ENCODE measurements at places on chromosomes 11 and 22.

- no peak for DNase-seq
These were observed 2.6 kb downstream of the HDAC10 start for GRCh38 chr22:50248196-50249081.

DNA sequence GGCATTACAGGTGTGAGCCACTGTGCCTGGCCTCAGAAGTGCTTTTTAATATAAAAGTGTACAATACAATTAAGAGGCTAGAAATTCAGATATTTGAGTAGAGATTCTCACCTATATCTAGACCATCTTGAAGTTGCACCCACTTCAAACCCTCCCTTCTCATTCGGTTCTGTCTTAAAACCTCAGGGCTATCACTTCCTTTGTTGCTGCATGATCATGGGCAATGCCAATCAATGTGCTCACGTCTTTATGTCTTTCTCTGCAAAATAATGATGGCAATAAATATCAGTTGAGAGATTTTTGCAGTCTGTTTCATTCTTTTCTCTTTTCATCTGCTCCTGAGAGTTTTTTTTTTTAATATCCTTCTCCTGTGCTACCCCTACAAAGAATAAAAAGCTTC, 9.3 kb upstream of the NUP160 start:
- no peak for DNase-seq

DNA sequence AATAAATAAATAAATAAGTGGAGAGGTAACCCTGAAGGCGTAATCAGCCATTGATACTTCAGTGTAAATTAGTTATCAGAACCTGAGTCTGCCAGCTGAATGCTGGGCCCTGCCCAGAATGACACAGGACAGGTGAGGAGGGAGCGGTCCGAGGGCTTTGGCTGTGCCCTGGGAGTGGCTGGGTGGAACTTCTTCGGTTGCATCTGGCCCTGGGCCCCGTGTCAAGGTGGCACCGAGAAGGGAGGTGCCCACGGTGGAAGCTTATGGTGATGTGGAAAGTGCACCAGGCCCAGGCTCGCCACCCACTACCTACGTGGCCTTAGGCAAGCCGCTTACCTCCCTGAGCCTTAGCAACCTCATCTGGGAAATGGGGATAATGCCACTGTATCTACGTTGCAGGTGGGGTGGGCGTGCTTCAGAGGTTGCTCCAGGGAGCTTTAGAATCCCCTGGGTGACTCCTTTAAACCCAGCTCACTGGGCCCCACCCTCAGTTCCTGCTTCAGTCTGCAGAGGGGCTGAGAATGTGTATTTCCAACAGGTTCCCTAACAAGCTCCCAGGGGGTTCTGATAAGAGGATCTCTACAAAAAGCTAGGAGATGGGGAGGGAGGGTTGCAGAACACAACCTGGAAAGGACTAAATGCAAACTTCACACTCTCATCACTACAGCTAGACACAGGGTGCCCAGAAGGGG, 38.8 kb downstream of the TXN2 start:
- DNase-seq, result no peak

GRCh38 chr11:47861728-47862127, 13.6 kb upstream of the NUP160 start:
- no peak for DNase-seq

GRCh38 chr11:78868563-78868962, 293.9 kb upstream of the NARS2 start:
- peak; percentile 15 for DNase-seq

- DNase-seq, result no peak
These were observed 8.4 kb downstream of the AQP11 start for GRCh38 chr11:77598195-77598594.

- peak; percentile 51 for DNase-seq
These were observed 56.2 kb downstream of the DENND5A start for GRCh38 chr11:9208726-9209501.

GRCh38 chr11:103851166-103851651, 185.2 kb upstream of the DDI1 start:
- peak; percentile 97 for DNase-seq

GRCh38 chr11:119447664-119448242, 24.8 kb upstream of the THY1 start:
- DNase-seq, result no peak

- peak; percentile 65 for DNase-seq
These were observed 999 bp downstream of the TSKU start for GRCh38 chr11:76783896-76784813.

- DNase-seq, result peak; percentile 58
These were observed 267.9 kb upstream of the SESN3 start for GRCh38 chr11:95498722-95499425.

DNA sequence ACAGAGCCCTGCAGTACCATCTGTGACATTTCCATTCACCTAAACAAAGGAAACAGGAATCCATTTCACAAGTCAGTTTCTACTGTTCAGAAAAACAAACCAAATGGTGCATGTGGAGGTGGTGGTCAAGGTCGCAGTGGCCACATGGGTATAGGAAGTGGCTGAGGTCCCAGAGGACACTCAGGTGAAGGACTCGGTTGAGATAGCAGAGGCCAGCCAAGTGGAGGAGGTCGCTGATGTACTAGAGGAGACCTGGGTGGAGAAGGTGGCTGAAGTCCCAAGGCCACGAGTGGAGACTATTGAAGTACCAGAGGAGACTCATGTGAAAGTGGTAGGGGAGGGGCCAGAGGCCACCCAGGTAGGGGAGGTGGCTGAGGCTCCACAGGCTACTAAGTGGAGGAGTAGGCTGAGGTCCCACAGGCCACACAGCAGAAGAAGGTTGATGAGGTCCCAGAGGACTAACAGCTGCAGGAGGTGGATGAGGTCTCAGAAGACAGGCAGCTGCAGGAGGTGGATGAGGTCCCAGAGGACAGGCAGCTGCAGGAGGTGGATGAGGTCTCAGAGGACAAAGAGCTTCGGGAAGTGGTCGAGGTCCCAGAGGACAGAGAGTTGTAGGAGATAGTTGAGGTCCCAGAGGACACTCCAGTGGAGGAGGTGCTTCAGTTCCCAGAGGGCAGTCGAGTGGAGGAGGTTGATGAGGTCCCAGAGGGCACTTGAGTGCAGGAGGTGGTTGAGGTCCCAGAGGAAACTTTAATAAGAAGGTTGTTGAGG, 40.2 kb downstream of the ZNF195 start:
- DNase-seq, result no peak

DNA sequence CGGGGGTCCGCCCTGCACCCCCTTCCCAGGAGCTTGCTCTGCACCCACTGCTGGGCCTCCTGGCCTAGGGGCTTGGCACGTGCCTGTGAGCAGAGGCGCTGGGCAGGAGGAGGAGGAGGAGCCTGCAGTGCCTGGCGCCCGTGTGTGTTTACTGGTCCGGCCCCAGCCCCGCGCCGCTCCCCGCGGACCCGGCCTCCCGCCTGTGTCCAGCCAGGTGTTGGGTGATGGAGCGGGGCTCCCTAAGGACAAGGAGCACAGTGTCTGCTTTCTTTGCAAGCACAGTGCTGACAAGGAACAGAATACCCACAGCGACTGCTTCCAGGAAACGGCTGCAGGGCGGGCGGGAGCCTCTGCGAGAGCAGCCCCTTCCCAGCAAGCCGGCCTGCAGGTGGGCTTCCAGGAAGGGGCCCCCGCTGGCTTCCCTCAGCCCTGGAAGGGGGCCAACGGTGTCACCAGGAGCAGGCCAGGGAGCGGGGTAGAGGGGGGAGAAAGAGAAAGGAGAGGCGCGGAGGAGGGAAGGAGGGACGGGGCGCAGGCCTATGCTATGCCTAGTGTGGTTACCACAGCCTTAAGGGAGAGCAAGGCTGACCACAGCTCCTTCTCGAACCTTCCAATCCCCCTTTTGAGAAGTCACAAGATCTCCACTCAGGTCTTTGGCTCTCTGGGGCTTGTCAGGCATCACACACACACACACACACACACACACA, 6.6 kb downstream of the H19 start:
- DNase-seq, result no peak

DNA sequence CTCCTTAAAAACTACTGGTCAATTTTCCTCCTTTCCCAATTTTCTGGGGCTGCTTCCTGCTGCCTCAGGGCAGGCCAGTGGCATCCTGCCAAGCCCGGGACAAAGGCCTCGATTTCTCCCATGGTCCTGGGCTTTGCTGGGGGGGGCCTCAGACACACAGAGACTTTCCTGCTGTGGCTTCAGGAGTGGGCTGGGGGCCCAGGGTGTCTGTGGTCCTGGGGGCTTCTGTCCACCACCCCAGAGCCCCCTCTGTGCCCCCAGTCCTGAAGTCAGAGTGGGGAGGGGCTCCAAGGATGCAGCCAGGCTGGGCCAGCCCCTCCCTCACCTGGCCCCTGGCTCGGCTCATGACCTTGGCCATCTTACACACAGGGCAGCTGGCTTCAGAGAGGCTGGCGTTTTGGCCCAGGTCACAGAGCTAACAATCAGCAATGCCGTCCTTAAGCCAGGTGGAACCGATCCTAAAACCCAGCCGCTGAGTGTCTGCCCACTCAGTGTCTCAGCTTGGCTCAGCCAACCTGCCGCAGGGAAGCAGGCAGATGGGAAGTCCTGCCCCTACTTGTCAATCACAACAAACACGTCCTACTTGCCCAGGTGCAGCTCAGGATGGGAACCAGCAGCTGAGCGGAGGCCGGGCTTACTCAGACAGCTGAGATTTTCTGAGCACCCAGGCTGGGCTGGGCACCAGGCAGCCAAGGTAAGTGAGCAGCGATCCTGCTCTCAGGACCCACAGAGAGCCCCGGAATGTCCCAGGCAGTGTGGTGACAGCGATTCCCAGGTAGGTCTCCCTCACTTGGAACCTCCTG, 34.6 kb downstream of the OSBPL5 start:
- no peak for DNase-seq

DNA sequence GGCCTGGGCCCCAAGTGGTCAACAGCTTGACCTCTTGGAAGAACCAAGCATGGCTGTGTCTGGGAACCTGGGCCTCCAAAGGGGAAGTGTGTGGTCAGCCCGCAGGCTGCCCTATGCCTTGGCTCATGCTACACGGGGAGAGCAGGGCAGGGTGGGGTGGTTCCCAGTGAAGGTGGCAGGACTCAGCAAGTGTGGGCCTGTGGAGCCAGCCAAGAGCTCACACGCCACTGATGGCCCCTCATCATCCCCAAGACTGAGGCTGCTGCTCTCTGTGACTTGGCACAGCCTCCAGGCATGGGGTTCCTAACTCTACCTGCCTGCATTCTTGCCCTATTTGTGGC, 15.9 kb upstream of the DGCR8 start:
- no peak for DNase-seq

- DNase-seq, result no peak
These were observed 34.1 kb upstream of the ME3 start for GRCh38 chr11:86706338-86707131.

DNA sequence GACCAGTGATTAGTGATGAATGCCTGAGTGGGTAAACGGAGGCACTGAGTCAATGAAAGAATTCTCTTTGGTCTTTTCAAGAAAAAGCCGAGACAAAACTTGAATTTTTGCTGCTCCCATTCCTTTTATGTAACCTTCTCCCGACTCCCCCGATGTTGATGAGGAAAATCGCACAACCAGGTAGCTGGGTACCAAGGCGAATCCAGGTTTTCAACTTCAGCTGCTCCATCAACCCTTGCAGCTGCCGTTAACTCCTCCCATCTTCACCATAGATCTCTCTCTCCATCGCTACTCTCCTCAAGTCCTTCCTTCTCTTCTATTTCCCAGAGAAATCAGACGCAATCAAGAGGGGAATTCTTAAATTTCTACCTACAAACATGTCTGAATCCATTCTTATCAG, 611 bp upstream of the USP2 start:
- DNase-seq, result no peak

DNA sequence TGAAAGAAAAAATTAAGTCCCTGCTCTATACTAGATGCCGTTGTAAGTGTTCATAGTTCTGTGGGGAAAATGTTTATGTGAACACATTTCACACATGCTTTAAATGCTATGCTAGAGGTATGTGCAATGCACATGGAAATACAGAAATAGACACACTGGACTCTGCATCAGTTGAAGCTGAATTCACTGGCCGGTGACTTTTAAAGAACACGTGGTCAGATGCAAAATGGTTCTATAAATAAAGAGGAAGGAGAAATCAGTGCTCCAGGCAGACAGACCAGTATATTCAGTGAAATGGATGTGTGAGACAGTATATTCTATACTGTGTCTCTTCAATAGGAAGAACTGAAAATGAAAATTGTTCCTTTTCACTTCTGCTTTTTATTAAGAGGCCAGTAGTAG, 29.9 kb downstream of the TRPC6 start:
- no peak for DNase-seq

GRCh38 chr11:87878373-87878825, 296.8 kb downstream of the RAB38 start:
- peak; percentile 65 for DNase-seq

- DNase-seq, result no peak
These were observed 18.0 kb downstream of the TENM4 start for GRCh38 chr11:79422866-79423265.

All from renal cortical epithelial cell (primary cell).